Thyroid gland (tissue), 4 donors: ENCODE measurements at places on chromosomes 7 and 10. TPM values are rescaled to one million over a fixed set of nuclear protein-coding genes. Genes with fewer than 3 reads are reported as not detected.

- DNase-seq, result no peak
Observed at GRCh38 chr10:73088304-73088703, 8.4 kb downstream of the P4HA1 start.

DNA sequence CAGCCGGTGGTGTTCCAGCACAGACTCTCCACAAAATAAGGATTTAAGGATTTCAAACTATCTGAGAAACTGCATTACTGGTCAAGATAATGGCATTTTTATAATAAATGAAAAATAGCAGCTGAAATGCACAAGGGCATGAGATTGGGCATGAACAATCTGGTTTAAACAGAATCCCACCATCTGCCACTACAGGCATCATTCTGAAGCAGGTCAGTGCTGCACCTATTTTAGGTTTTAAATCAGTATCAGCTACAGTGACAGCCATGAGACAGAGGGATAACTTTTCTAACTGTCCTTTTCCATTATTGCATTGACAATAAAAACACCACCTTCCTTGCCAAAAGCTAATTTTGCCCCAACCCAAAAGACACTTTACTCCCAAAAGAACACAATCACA lies 186.8 kb downstream of the ETV1 start:
- DNase-seq, result no peak

DNA sequence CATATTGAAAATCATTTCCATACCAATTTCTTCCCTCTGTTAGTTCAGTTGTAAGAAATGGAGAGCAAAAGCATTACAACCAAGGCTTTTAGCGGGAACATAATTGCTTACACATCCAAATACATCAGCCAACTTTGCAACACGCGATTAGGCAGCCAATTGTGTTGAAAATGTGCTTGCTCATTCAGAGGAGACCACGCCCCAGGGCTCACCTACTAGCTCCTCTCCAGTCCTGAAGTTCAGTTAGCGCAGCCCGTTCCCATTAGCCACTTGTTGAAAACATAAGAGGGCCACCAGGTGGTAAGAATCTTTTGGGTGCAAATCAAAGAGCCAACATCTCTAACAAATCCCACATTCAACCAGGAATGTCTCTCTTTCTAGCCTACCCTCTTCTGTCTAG lies 213.2 kb upstream of the MDFIC start:
- peak; percentile 81 for DNase-seq

DNA sequence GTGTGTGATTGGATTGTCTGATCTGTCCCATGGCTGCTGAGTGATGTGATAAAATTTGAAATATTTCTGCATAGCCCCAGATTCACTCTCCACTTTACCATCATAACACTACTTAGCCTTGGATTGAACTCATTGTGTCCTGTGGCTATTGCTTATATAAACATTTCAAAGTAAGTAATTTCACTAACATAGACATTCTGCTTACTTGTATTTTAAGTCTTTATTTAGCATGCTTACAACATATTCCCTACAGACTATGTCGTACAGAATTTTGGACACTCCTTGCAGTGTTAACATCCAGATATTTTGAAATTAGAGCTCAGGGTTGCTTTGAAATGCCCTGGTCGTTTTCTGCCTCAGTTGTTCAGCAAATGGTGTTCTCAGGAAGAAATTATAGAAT lies 117.6 kb downstream of the LRRC4 start:
- DNase-seq, result no peak

DNA sequence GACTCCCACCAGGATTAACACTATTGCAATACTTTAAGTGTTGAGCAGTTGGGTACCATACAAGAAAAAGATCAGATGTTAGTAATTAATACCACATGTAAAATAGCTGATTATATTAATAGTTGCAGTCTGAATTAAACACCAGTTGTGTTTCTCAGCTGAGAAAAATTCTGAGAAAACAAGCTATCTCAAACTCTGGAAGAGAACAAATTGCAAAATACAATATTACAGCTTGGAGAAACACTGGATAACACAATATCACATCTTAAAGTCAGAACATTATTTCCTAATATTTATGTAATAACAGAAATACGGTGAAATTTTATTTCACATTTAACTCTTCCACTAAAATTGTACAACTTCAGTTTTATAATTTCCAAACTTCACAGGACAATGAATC lies 9.2 kb downstream of the SNX13 start:
- no peak for DNase-seq

DNA sequence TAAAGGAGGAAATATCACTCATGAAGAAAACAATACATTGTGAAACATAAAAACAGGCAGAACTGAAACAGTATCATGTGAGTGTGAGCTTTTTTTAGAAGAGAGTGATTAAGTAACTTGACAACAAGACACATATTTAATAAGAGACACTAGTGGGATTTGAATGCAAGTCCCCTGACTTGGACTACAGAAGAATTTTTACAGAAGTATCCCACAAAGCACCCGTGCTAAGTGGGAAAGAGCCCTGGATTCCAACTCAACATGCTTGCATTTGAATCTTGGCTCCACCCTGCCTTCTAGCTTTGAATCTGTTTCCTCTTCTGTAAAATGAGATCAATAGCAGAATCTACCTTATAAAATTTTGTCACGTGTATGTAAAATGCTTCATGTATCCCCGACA lies 166.2 kb downstream of the ZNF365 start:
- no peak for DNase-seq

DNA sequence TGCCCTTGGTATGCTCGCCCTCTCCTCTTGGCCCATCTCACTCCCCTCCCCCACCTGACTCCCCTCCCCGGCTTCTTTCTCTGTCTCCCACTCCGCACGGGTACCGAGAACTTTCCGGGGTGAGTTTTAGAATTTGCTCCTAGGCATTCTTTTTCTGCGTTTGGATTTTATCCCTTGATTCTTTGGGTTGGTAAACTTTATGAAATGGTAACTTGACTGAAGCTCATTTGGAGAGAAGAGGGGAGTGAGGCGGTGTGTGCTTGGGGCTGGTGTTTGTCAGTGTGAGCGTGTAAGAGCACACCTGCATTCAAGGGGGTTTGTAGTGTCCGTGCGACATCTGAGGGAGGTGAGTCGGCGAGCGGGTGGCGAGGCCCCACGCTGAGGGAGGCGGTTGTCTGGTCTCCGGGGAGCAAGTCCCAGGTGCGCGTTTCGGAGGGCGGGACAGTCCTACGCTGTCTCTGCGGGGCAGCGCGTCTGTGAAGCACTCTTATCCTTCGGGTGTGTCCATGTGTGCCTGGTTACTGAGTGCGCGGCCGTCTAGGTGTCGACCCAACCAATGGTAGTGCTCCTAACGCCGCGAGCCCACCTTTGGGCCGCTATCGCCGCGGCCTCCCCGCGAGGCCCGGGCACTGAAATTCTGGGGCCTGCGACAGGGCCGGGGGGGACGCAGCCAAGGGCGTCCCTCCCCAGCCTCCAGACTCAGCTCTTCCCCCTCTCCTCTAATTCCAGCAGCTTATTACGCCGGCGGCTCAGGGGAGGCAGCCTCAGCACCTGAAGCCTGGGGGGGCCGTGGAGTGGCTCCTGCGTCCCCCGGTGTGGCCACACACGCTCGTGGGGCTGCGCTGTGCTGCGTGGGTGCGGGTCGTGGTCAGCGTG lies 2.6 kb upstream of the ZNF503 start:
- peak; percentile 92 for DNase-seq

- DNase-seq, result peak; percentile 2
Observed at GRCh38 chr7:93890464-93891068, at the start of gene TFPI2. TFPI2 (minus strand) TSS chr7:93890753; CDS start chr7:93890678, 75 bp downstream.

DNA sequence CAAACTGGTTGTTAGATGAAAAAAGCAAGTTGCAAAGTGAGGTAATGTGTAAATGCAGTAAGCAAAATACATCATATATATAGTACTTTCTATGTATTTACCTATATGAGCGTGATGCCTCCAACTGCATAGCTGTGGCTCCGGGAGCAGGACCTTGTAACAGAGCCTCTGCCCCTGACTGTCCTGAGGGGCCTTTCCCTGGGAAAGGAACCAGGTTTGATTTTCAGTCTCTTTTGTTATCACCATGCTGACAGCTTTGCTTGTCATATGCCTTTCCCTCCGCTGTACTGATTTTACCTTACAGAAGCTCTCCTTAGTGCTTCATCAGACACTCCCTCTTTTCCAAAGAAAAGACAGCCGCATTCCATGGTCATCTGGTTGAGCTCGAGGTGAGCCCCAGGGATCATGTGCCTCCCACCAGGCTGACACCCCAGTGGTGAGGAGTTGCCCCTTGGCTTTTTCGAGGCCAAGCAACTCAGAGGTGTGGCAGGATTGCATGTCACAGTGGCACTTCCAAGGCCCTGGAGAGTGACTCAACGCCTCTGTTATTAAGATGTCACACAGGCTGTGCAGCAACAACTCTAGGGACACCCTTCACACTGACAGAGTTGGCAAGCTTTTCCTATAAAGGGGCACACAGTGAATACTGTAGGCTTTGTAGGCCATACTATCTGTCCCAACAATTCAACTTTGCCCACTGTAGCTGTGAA lies 78.9 kb downstream of the ALOX5 start:
- DNase-seq, result no peak

DNA sequence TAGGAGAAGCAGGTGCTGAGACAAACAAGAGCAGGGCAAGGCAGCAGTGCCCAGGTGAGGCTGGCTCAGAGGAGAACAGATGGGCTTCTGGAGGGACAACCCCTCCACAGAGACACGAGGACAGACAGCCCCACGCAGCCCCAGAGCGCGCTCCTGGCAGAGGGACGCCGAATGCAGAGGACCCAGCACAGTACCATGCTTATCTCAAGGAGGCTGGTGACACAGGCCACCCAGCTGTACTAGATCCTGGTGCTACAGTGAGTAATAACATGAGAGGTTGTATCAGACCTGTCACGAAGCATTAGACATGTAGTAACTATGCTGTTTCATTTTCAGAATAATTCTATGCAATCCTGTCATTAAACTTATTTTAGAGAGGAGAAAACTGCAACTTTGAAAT lies 60.4 kb upstream of the NCAPG2 start:
- no peak for DNase-seq

DNA sequence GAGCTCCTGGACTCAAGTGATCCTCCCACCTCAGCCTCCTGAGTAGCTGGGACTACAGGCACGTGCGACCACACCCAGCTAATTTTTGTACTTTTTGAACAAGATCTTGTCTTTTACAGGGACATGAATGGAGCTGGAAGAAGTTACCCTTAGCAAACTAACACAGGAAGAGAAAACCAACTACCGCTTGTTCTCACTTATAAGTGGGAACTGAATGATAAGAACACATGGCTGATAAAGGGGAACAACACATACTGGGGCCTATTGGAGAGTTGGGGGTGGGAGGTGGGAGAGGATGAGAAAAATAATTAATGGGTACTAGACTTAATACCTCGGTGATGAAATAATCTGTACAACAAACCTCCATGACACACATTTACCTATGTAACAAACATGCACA lies 70.9 kb upstream of the INHBA start:
- no peak for DNase-seq

DNA sequence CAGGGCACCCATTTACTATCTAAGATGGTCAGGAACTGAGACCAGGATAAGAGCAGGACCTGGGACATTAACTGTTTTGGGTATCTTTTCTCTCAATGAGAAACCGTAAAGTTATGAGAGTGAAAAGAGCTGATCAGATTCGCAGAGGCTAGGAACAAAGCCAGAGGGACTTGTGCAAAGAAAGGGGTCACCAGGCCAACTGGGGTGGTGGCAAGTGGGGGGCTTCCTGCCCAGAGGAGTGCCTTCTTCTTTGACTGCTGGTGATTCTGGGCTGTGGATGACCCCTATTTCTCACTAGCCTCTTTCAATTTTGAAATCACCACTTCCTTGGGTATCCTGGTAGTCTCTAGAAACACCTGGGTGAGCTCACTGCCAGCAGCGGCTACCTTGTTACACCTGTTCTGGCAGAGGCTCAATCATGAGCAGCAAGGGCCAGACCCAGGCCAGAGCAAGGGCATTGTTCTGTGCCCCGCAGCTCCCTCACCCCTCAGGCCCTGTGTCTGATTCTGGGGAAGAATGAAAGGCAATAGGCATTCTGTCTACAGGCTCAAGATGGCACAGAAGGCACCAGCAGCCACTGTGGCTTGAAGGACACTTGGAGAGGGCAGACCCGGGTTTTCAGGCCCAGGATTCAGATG lies 999 bp downstream of the SFTPD start:
- peak; percentile 14 for DNase-seq

- peak; percentile 8 for DNase-seq
Observed at GRCh38 chr7:38186593-38187314, 8.7 kb downstream of the STARD3NL start.

- DNase-seq, result no peak
Observed at GRCh38 chr10:71244431-71245419, 32.4 kb downstream of the UNC5B start.

GRCh38 chr10:72610466-72610865 lies 15.4 kb downstream of the MICU1 start:
- no peak for DNase-seq

- no peak for DNase-seq
Observed at GRCh38 chr7:132956556-132956955, 125.3 kb downstream of the CHCHD3 start.

- DNase-seq, result no peak
Observed at GRCh38 chr10:63553031-63553430, 31.8 kb downstream of the REEP3 start.

- DNase-seq, result no peak
Observed at GRCh38 chr10:20976891-20977290, 79.8 kb upstream of the NEBL start.

GRCh38 chr10:26715137-26715487 lies 17.6 kb downstream of the PDSS1 start:
- no peak for DNase-seq

- DNase-seq, result no peak
Observed at GRCh38 chr10:5356302-5356763, 8.4 kb upstream of the UCN3 start.

DNA sequence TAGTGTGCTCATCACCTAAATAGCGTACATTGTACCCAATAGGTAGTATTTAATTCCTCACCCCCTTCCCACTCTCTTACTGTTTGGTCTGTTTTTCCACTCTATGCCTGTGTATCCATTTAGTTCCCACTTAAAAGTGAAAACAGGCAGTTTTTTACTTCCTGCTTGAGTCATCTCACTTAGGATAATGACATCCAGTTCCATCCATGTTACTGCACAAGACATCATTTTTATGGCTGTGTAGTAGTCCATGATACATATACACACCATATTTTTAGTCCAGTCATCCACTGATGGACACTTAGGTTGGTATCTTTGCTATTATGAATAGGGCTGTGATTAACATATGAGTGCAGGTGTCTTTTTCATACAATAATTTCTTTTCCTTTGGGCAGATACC lies 10.1 kb downstream of the STK17A start:
- no peak for DNase-seq

Gene AGR3
- total RNA-seq, result not detected

Gene FZD8
- 18.6 TPM for total RNA-seq

Gene FGFR2
- 65.6 TPM for total RNA-seq

Gene DLX5
- 1.5 TPM for total RNA-seq

Gene GPR146
- 37.9 TPM for total RNA-seq

Gene PLXDC2
- 50.4 TPM for total RNA-seq

Gene SUPV3L1
- total RNA-seq, result 26.9 TPM

Gene ABCB1
- total RNA-seq, result 5.9 TPM

Gene DIP2C
- 12.0 TPM for total RNA-seq
